ENCODE measurements at places on chromosomes 6 and 20.

GRCh38 chr20:53655625-53656292 is 62.1 kb upstream of the ZNF217 start:
- DNase-seq, result no peak

DNA sequence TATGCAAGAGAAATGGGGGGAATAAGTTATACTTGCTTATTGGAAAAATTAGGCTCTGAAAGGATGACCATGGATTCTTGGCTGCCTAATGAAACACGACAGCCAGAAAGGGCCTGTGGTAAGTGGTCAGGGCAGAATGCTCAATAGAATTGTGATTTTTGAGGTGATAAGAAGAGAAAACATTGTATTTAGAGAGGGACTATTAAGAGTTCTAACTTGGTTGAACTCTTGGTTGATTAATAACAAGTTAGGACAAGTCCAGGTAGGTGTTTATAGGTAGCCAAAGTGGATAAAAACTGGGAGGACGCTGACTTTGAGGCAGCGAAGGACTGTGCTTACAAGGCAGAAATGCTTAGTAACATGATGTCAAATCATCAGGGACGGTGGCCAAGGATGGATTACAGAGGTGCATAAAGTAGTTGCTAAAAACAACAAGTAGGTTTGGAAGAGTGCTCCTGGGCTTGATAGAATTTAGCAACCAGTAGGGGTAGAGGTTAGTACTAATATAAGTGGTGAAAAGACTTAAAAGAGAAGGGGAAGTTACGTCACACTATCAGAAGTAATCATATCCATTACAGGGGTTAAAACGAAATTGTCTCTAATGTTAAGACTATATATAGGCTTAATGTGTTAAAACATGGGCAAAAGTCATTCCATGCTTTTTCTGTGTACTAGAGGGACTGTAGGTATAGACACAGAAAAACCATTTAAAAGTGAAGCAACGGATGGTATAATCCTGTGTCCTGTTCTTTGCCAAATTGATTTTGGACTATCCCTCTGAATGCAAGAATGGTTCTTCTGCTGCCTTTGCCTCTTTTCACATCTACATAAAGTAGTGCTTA is 98.6 kb downstream of the EYA4 start:
- DNase-seq, result no peak

- no peak for DNase-seq
These were observed 45.9 kb downstream of the ZNF217 start for GRCh38 chr20:53547664-53548239.

DNA sequence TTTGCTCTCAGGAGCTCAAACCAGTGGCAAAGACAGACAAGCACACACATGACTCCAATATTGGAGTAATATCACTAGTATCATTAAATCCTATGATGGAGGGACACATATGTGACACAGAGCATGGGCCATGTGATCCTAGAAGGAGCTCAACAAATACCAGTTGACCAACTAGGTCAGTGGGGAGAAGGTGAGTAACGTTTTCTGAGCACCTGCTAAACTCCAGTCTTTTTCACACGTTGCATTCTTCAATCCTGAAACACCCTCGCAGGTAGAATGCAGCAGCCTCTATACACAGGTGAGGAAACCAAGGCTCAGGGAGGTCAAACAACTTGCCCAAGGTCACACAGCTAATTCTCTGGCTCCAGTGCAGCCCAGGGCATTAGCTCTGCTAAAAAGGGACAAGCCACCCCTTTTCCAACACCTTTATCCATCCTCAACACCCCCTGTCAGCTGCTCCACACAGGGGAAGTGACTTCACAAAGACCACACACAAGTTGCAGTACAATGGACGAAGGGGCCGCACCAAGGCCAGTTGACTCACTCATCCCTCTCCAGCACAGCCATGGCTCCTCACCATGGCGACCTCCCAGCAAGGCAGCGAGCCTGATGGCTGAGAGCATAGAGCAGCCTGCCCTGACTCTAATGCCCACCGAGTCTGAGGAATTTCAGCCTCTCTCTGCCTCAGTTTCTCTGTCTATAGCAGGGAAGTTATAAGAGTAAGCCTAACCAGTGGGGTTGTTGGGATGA is 4.4 kb downstream of the CAPN11 start:
- no peak for DNase-seq

GRCh38 chr6:129679758-129680157 is 30.2 kb downstream of the ARHGAP18 start:
- no peak for DNase-seq

GRCh38 chr6:32589596-32590449 is at the start of gene HLA-DRB1:
Gene HLA-DRB1 (minus strand): TSS chr6:32589848. CDS start chr6:32589742, 106 bp downstream.
- DNase-seq, result no peak

DNA sequence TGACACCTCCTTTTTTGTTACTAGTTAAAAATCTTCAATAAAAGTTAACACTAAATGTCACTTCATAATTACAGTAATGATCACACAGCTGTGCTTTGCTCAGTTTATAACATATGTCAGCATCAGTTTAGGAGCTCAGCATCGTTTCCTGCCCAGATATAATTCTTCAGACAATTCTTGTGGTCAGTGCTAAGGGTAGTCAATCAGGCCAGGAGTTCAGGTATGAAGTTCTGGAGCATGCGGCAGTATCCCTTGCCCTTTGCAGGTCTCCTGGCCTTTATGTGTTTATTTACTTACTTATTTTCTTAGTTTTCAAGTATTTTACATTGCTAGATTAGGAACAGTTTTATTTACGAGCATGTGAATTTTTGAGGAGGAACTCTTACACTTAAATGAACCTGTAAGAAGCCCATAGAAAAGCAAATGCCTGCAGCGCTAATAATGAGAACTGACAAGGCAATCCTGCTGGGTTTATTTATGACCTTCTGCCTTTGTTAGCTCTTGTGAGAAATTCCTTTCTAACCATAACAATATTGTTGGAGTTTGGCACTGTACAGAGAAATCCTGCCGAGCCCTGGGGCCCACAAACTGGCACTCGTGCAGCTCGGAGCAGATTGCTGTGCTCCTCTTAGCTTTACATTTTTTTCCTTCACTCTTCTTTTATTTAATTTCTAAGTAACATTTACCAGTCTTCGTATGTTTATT is 252.8 kb downstream of the TMEM242 start:
- no peak for DNase-seq

GRCh38 chr20:15653396-15654207 is 919.6 kb downstream of the KIF16B start:
- DNase-seq, result no peak

DNA sequence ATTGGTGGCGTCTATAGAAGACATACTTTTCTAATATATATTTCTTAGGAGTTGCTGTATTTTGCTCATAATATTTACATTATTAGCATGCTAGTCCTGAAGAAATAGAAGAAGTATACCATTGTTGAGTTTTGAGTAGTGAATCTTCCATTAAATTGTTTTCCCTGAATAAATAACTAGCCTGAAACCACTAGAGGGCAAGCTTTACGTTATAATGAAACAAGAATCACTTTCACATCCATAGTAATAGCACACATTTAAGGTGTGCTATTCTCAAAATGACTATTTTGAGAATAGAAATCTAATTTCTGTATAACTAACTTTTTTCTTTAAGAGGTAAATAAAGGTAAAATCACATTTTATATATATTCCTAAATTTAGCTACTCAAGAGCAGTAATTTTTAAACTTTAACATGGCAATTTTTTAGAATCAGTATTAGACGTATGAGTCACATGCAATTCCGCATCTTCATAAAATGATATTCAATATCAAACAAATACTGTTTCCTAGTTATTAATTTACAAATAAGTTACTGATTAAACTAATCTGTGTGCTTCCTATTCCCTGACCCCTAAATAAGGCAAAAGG is 213.2 kb upstream of the MANEA start:
- DNase-seq, result no peak

- DNase-seq, result no peak
These were observed 44.2 kb downstream of the FNDC1 start for GRCh38 chr6:159213405-159213804.

GRCh38 chr6:163335671-163336545 is 78.6 kb upstream of the QKI start:
- no peak for DNase-seq

GRCh38 chr20:48467622-48468021 is 360.2 kb downstream of the PREX1 start:
- no peak for DNase-seq

DNA sequence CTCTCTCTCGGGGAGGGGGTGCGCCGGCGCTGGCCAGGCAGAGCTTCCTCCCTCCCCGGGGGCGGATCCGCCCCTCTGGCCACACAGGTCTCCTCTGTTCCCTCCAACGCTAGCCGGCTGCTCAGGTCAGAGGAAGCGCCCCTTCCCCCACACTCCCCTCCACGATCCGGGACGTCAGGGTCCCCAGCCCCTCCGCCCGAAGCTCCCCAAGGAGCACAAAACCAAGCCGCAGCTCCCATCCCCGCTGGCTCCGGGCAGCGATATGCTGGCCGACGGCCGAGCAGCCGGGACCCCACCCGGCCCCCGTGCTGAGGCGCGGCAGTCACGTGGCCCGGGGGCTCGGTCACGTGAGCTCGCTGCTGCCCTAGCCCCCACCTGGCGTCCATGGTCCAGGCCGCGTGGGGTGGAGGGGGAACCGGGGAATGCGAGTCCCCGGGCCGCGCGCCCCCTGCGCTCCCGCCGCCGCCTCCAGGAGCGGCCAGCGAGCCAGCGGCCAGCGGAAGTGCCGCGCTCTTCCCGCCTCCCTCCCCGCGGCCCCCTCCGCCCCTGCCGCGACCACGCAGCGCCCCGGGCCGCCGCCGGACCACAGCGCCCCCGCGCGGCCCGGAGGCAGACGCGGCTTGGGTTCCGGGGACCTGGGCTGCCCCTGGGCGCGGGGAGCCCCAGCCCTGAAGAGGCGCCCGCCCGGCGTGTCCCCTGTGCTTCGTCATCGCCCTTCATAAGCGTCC is at the start of gene SLC35B2:
Gene SLC35B2, minus strand, starts transcription at position 504 of the 728 bp plus-strand sequence. Its CDS starts 118 bp downstream, at position 386.
- no peak for DNase-seq

All from cortex of kidney (tissue), 1 donor.